ENCODE measurements at places on chromosomes 1 and 21.

- DNase-seq = peak; percentile 64
Observed at GRCh38 chr1:182595641-182596240, 6.7 kb upstream of the RNASEL start.

GRCh38 chr1:41613689-41614574, 129.4 kb upstream of the EDN2 start:
- DNase-seq = peak; percentile 25

DNA sequence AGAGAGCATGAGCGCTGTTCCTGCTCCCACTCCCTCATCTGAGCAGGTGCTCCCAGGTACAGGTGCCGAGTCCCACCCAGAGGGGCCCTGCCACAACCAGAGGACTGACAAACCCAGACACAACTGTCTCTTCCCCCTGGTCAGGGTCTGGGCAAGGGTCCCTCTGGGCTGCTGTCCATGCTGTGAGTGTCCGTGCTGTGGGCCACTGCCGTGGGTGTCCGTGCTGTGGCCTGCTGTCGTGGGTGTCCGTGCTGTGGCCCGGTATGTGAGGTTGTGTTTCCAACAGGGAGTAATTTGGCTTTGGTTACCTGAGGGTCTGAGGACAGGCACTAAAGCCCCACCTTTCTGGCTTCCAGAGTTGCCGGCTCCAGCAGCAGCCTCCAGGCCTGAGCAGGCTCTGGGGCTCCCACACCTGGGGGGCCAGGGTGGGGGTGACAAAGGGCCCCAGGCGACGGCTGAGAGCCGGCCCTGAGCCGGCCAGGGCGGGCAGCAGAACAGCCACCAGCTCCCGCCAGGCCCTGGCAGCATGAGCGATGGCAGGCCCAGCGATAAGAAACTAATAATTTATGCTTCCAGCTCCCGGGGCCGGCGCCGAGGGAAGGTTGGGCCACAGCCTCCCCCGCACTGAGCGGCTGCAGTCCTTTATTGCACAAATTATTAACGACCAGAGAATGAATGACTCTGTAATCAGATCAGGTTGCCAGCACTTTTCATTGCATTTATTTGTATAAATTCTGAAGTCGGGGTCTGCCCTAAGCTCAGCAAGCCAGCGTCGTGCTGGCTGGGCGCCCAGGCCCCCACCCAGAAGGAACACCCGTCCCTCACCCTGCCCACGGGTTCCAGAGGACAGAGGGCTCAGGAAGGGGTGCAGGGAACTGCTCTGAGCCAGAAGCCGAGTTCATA, 7.3 kb upstream of the SAMD11 start:
- DNase-seq = peak; percentile 47

- no peak for DNase-seq
Observed at GRCh38 chr1:172938681-172939080, 112.1 kb downstream of the TNFSF18 start.

- DNase-seq = peak; percentile 97
Observed at GRCh38 chr21:46605767-46606426, 1.0 kb upstream of the S100B start.

DNA sequence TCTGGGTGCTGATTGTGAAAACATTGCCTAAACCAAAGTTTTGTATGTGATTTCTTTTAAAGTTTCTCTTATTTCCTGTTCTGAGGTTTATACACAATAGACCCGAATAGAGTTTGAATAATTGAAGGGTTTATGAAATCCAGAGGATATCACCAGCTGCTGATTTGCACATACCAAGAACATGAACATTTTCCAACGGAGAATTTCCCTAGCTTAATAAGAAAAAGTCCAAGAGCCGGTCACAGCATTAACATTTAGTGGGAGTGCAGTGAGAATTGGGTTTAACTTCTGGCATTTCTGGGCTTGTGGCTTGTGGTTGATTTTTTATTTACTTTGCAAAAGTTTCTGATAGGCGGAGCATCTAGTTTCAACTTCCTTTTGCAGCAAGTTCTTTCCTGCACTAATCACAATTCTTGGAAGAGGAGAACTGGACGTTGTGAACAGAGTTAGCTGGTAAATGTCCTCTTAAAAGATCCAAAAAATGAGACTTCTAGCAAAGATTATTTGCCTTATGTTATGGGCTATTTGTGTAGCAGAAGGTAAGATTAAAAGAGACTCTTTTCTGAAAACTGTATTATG, at the start of gene CFH:
Gene CFH (plus strand): TSS at position 407 of the 579 bp plus-strand sequence. CDS start 75 bp downstream, at position 482.
- peak; percentile 14 for DNase-seq

DNA sequence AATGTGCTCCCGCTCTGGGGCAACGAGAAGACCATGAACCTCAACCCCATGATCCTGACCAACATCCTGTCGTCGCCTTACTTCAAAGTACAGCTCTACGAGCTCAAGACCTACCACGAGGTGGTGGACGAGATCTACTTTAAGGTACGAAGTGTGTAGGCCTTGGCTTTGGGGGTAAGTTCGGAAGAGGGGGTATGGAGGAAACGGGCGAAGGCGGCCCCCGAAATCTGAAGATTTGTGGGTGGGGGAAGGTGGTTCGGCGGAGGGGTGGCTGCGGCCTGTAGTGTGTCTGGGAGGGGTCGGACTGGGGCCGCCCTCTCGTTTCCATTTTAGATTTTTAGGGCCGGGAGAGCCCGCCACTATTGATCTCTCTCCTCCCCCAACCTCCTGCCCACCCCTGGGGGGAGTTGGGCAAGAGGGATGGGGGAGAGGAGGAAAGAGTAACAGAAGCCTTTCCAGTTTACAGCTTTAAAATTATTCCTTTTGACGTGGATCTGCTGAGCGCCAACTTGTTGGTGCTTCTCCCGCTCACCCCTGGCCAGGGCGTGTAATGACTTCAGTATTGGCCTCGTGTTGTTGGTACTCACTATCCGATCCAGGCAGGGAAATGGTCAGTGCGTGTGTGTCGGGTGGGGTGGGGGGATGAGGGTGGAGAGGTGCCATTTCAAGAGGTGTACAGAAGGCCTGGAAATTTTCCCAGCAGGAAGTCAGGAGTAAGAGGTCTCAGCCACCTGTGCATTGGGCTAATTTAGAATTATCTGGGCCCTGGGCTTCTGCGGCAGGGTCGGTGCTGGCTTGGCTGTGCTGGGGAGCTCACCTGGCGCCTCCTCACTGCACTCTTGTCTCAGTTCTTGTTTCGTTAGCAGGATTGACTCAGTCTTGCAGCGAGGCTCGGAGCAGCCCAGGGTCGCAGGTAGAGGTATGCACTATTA, 880 bp downstream of the PRPF38B start:
- peak; percentile 82 for DNase-seq

Data from NB4 (cell line).